ENCODE measurements at places on chromosomes 3 and 15. TPM values are rescaled to one million over a fixed set of nuclear protein-coding genes. Genes with fewer than 3 reads are reported as not detected.

The MEX3B gene
- total RNA-seq: 9.0 TPM

DNA sequence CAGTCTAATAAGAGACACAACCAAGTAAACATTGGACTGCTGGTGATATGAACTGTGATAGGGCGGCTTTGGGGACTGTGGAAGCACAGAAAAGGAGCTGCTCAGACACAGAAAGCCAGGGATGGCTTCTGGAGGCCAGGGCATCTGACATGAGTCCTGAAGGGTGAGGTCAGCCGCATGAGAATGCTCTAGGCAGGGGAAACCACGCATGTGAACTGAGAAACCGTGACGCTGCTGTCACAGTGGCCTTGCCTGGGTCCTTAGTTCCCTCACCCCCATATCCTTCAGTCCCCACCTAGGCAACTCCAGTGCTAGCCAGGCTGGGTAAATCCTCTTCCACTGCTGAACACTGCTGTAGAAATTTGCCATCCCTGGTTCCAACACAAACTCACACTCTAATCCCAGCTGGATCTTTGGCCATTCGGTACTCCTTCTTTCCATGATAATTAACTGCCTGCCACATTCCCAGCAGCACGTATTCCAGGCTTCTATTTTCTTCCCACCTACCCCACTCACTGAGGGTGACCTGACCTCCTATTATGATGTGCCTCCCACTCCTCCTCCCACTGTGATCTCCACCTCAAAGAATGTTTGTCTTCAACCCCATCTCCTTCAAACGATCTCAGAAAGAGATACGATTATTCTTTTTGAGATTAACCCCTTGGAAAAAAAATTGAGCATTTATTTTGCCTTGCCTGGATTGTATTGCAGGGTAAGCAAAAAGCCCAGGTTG, 31.4 kb downstream of the CRYGS start:
- no peak overlapping the region for H3K27ac ChIP-seq
- no peaks in the 10 kb centered on the region for H3K36me3 ChIP-seq
- H3K4me3 ChIP-seq: no peak overlapping the region
- DNase-seq: no peak
- no peaks in the 10 kb centered on the region for H3K4me1 ChIP-seq
- no peaks in the 10 kb centered on the region for H3K27me3 ChIP-seq

GRCh38 chr3:127735767-127736693, 63.3 kb downstream of the ABTB1 start:
- no peak for DNase-seq
- H3K4me3 ChIP-seq: no peak overlapping the region
- H3K27me3 ChIP-seq: no peaks in the 10 kb centered on the region
- H3K4me1 ChIP-seq: peaks cover 68% of the 10 kb centered on the region

DNA sequence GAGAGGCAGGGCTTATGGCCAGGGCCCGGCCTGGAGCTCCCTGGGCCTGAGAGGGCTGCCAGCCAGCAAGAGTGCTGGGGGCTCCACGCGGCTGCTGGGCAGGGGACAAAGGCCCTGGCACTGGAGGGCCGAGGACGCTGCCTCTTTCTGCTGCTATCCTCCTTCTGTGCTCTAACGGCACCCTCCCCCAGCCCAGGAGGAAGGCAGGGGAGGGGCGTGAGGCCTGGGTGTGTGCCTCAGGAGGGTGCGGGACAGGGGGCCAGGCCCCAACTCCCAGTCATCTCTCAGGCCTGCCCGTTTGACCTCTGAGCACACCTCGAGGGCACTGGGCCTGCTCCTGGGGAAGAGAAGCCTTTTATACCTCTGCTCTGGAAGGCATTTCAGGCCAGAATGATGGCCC, 115.5 kb downstream of the ADCY5 start:
- H3K36me3 ChIP-seq: peaks cover 4% of the 10 kb centered on the region
- no peaks in the 10 kb centered on the region for H3K27me3 ChIP-seq
- H3K4me1 ChIP-seq: peaks cover 14% of the 10 kb centered on the region
- no peak for DNase-seq
- H3K4me3 ChIP-seq: no peak overlapping the region
- peak overlapping the region; percentile 86 for H3K27ac ChIP-seq

DNA sequence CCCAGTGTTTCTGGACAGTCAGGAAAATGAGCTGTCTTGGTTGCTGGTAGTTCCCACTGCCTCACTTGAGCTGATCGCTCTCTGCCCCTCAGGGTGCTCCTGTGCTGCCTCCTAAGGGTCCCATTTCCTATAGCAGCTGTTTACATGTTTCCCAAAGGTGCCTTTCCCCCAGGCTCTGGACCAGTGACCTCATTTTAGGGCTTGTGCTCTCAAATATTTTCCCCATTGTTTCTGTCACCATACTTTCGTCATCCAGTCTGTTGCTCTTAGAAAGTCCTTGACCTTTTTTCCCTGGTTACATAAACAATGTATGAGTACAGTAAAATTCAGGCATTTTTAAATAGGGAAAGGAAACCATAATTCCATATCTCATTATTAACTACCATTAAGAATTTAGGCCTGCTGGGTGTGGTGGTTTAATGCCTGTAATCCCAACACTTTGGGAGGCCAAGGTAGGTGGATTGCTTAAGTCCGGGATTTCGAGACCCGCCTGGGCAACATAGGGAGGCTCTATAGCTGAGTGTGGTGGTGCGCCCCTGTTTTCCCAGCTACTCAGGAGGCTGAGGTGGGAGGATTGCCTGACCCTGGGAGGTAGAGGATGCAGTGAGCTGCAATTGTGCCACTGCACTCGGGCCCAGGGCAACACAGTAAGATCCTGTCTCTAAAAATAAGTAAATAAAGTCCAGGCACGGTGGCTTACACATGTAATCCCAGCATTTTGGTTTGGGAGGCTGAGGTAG, 11.7 kb downstream of the RAD54L2 start:
- H3K27ac ChIP-seq: no peak overlapping the region
- H3K27me3 ChIP-seq: no peaks in the 10 kb centered on the region
- no peak for DNase-seq
- no peak overlapping the region for H3K4me3 ChIP-seq
- H3K36me3 ChIP-seq: peaks cover 10% of the 10 kb centered on the region

GRCh38 chr15:76235186-76235826, 76.0 kb downstream of the ETFA start:
- H3K27me3 ChIP-seq: no peaks in the 10 kb centered on the region
- H3K27ac ChIP-seq: no peak overlapping the region
- DNase-seq: no peak
- peaks cover 6% of the 10 kb centered on the region for H3K36me3 ChIP-seq
- H3K4me1 ChIP-seq: no peaks in the 10 kb centered on the region
- no peak overlapping the region for H3K4me3 ChIP-seq

- no peak for DNase-seq
- H3K36me3 ChIP-seq: no peaks in the 10 kb centered on the region
- H3K4me1 ChIP-seq: no peaks in the 10 kb centered on the region
These were observed 180.4 kb upstream of the COL8A1 start for GRCh38 chr3:99458013-99458412.

GRCh38 chr3:114405202-114405990, 111.6 kb downstream of the TIGIT start:
- H3K36me3 ChIP-seq: no peaks in the 10 kb centered on the region
- DNase-seq: no peak
- no peak overlapping the region for H3K4me3 ChIP-seq
- no peaks in the 10 kb centered on the region for H3K4me1 ChIP-seq
- no peak overlapping the region for H3K27ac ChIP-seq

GRCh38 chr3:124941771-124942170, 7.2 kb upstream of the MUC13 start:
- H3K4me1 ChIP-seq: no peaks in the 10 kb centered on the region
- H3K27me3 ChIP-seq: no peaks in the 10 kb centered on the region
- DNase-seq: no peak
- no peak overlapping the region for H3K27ac ChIP-seq
- no peaks in the 10 kb centered on the region for H3K36me3 ChIP-seq

- no peaks in the 10 kb centered on the region for H3K4me1 ChIP-seq
- H3K27me3 ChIP-seq: no peaks in the 10 kb centered on the region
- no peak overlapping the region for H3K27ac ChIP-seq
- H3K4me3 ChIP-seq: no peak overlapping the region
- no peaks in the 10 kb centered on the region for H3K36me3 ChIP-seq
These were observed 253.2 kb upstream of the LRTM1 start for GRCh38 chr3:55180936-55181535.

- H3K4me1 ChIP-seq: no peaks in the 10 kb centered on the region
- no peak overlapping the region for H3K27ac ChIP-seq
- no peak for DNase-seq
- no peak overlapping the region for H3K4me3 ChIP-seq
- no peaks in the 10 kb centered on the region for H3K36me3 ChIP-seq
These were observed 237.7 kb upstream of the AGTR1 start for GRCh38 chr3:148459931-148460513.

- no peak overlapping the region for H3K27ac ChIP-seq
- H3K36me3 ChIP-seq: no peaks in the 10 kb centered on the region
- no peak for DNase-seq
- H3K4me1 ChIP-seq: no peaks in the 10 kb centered on the region
- no peak overlapping the region for H3K4me3 ChIP-seq
These were observed 277.9 kb downstream of the MCTP2 start for GRCh38 chr15:94509259-94509658.

DNA sequence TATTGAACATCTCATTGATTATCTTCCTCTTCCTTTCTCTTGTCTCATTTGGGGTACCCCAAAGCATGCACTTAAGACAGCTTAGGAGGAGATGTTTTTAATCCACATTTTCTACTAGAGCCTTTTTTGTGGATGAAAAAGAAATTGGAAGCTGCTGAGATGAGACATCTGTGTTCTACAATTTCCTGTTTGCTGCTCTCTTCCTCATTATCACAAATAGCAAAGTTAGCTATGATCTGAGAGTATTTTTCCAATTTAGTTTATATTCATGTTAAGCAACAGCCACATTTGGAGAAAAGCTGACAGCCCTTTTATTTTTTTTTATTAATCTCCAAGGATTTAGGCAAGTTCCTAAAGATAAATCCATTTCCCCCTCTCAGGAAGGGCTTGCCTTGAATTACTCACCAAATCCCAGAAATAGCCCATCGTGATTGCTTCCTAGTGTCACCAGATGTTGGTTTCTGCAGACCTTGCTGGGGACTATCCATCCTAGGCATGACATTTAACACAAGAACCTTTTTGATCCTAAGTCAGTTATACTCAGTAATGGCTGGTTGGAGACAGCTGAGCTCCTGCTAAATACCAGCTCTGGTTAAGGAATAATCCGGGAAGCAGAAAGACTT, 70.8 kb upstream of the FILIP1L start:
- no peak overlapping the region for H3K27ac ChIP-seq
- H3K36me3 ChIP-seq: no peaks in the 10 kb centered on the region
- H3K4me1 ChIP-seq: no peaks in the 10 kb centered on the region
- no peak for DNase-seq
- no peaks in the 10 kb centered on the region for H3K27me3 ChIP-seq
- no peak overlapping the region for H3K4me3 ChIP-seq

The CLEC3B gene
- total RNA-seq: 130 TPM

DNA sequence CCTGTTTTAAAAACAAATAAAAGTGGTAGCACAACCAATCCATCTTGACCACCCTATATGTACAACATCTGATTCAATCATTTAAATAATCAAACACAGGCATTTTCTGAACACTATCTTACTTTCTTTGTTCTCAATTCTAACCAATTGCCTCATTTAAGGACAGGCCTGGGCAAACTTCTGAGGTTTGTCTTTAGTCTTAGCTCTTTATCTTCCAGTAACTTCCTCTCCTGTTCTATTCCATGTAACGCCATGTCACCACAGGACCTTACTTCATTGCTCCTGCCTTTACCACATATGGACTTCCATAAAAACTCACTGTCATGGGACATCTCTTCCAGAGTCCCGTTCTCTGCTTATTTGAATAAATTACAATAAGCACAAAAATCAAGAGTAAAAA, 14.9 kb downstream of the HDGFL3 start:
- H3K4me3 ChIP-seq: no peak overlapping the region
- DNase-seq: no peak
- no peaks in the 10 kb centered on the region for H3K36me3 ChIP-seq
- H3K4me1 ChIP-seq: no peaks in the 10 kb centered on the region
- no peaks in the 10 kb centered on the region for H3K27me3 ChIP-seq
- no peak overlapping the region for H3K27ac ChIP-seq

DNA sequence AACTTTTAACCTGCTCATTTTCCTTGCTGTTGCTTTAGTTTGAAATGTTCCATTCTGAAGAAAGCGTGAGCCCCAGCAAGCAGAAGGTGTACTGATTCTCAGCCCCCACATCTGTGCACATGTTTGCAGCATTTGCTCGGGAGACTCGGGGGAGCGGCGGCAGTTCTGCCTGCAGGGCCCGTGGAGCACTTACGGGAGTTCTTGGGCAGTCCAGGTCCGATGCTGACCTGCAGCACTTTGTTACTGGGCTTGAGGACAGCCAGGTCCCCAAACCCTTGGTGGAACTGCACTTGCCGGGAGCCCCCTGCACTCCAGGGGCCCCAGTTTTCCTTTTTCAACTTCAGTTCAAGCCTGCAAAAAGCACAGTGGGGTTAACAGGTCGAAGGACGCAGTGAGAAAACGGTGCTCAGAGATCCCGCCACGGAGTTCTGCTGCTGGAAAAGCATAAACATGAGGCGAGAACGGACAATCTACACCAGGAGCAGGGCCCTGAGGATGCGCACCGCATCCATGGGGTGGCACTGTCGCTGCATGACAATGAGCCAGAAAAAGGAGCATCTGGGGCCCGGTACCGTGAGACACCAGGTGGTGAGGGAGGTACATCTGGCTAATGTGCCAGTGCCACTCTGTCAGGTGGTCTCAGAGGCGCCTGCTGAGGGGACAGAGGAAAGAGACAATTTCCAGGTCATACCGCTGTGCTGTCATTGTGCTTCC, 45.6 kb upstream of the LDHAL6B start:
- H3K4me3 ChIP-seq: no peak overlapping the region
- peaks cover 3% of the 10 kb centered on the region for H3K4me1 ChIP-seq
- DNase-seq: no peak
- peaks cover 59% of the 10 kb centered on the region for H3K36me3 ChIP-seq
- H3K27ac ChIP-seq: no peak overlapping the region
- H3K27me3 ChIP-seq: no peaks in the 10 kb centered on the region

- no peak for DNase-seq
- no peak overlapping the region for H3K27ac ChIP-seq
- H3K27me3 ChIP-seq: no peaks in the 10 kb centered on the region
These were observed 238.9 kb downstream of the CADPS start for GRCh38 chr3:62636235-62636826.

Measured in ascending aorta (tissue), 2 donors.